Fibroblast of the aortic adventitia (primary cell): ENCODE measurements at places on chromosomes 1 and 21. TPM values are rescaled to one million over a fixed set of nuclear protein-coding genes. Genes with fewer than 3 reads are reported as not detected.

DNA sequence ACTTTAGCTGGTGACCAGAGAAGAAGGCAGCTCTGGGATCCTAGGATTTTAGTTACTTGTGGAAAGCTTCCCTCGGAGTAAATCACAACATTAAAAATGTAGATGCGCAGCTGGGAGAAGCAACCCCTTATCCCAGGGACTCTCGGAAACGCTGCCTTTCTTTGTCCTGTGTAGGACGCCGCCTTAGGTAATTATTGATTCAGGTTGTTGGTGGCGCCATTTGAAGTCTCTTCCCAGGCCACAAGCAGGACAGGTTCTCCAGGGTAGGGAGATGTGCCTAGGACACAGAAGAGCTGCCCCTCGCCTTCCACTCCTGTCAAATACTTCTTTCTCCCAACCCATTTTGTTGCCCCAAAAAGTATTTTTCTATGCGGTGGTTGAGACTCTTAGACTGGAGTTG, 10.3 kb downstream of the SLC37A1 start:
- DNase-seq, result no peak

GRCh38 chr1:44437107-44437716, 32.2 kb downstream of the RNF220 start:
- no peak for DNase-seq

- DNase-seq, result peak; percentile 57
These were observed 54.3 kb upstream of the IKBKE start for GRCh38 chr1:206415942-206416341.

GRCh38 chr1:211975152-211975941, 60.0 kb downstream of the INTS7 start:
- peak; percentile 56 for DNase-seq

GRCh38 chr1:182484067-182484466, 34.1 kb downstream of the RGSL1 start:
- no peak for DNase-seq

- no peak for DNase-seq
These were observed 58.4 kb upstream of the EFHD2 start for GRCh38 chr1:15351310-15351709.

CHI3L2 gene
- 6.2 and 10.5 TPM in 2 replicates for total RNA-seq

DNA sequence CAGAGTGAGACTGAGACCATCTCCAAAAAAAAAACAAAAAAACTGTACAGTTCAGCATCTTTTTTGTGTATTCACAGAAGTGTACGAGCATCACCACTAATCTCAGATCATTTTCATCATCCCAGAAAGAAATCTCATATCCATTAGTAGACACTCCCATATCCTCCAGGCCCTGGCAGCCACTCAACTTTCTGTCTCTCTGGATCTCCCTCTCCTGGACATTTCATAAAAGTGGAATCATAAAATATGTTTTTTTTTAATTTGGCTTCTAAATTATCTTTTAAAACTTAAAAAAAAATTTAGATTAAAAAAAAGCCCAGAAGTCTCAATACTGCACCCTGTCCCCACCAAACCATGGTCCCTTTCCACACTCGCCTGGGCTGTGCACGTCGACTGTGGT, 22.1 kb downstream of the RIPPLY3 start:
- DNase-seq, result peak; percentile 10

DNA sequence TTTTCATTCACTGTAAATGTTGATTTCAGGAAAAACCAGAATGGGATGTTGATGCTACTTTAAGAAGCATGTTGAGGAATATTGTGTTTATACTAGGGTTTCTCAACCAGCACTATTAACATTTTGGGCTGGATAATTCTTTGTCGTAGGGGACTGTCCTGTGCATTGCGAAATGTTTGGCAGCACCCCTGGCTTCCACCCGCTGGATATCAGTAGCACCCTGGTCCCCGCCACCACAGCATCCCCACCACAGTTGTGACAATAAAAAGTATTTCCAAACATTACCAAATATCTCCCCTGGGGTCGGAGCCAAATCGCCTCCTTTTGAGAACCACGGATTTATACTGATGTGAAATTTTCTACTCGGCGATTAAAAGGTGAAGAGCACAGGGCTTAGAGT, 41.9 kb downstream of the BTG3 start:
- DNase-seq, result no peak

GRCh38 chr1:164880644-164881043, 321.7 kb downstream of the PBX1 start:
- DNase-seq, result no peak

GRCh38 chr1:83086346-83086745, 912.6 kb downstream of the TTLL7 start:
- no peak for DNase-seq

GRCh38 chr1:21605964-21606705, 63.0 kb downstream of the RAP1GAP start:
- no peak for DNase-seq

DNA sequence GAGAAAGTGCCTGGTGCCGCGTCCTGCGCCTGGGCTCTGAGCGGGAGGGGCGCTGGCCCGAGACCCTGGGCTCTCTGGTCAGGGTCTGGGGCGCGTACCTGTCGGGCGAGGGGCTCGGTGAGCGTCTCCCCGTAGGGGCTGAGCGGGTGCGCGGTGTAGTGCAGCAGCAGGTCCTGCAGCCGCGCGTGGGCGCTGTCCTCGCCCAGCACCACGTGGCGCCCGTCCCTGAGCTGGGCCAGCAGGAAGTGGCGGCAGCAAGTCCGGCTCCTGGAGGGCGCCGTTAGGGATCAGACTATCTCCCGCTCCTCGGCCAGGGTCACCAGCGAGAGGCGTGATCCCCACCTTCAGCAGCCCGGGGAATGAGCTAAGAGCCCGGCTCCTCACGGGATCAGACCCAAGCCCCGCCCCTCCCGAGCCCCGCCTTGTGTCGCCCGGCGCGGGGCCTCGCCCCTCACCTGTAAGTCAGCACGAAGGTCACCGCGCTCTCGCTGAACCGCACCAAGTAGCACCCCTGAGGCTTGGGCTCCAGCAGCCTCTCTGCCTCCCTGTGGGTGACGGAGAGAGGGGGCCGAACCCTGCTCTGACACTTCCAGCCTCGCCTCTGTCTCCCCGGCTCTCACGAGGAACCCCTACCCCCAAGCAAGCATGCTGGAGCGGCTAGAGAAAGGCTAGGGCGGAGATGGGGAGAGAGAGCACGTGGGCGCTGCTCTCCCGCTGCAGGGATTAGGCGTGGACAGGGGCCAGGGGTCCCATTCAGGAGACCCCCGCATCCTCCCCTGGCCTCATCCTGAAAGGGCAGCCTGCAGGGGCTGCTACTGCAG, 2.7 kb downstream of the SH2D2A start:
- no peak for DNase-seq

ADGRL2 gene
- 52.1 and 104 TPM in 2 replicates for total RNA-seq

FAM72A gene
- total RNA-seq, result 2.9 and 4.8 TPM in 2 replicates

- DNase-seq, result no peak
These were observed 120.3 kb upstream of the C8B start for GRCh38 chr1:57086154-57086553.

DNA sequence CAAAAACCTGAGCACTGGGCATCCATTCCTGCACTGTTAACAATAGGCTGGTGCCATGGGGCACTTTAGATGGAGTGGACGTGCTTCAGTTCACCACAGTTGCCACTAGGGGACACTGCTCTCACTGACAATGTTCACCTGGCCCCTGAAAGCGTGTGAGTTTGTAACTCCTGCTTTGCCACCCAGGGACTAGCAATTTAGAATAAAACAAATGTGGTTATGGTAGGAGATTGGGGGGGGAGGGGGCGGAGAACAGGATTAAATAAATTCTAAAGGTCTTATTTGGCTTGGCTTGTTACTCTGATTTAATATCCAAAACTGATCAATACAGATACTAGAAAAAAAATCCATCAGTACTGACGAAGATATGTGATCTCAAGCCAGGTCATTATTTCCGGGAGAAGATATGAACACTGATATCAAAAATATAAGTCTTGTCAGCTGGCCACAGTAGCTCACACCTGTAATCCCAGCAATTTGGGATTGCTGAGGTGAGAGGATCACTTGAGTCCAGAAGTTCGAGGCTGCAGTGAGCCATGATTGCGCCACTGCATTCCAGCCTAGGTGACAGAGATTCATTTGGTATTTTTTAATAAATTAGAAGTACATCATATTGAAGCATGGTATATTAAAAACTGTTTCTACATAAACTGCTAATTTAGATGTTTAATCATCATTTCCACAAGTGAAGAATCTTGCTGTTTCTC, 23.2 kb downstream of the INTS7 start:
- DNase-seq, result peak; percentile 79

DNA sequence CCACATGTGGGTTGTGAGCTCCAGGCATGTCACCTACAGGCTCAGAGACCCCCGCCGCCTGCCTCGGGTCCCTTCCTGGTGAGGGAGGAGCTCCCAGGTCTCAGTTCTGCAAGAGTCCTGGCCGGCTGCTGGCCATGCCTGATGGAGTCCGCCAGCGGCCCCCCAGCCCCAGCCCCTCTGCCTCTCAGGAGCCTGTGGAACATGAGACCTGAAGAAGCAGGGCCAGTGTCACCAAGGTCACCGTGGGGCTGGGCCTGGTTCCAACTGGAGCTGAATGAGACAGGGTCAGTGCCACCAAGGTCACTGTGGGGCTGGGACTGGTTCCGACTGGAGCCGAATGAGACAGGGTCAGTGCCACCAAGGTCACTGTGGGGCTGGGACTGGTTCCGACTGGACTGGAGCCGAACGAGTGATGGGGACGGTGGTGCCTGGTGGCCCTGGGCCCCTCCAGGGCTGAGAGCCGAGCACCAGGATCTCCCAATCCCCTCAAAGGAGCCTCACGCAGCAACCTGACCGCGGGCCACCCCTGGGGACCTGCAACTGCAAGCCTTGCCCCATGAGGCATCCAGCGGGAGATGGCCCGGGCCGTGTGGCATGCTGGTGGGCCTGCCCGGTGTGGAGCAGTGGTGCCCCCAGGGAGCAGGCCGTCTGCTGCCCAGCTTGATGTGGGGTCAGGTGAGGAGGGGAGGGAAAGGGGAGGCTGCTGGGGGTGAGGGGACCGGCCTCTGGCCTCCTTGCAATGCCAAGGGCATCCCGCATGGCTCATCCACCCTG, 14.5 kb upstream of the PTTG1IP start:
- no peak for DNase-seq

NBPF10 gene
- 1.1 and 3.7 TPM in 2 replicates for total RNA-seq

BARHL2 gene
- total RNA-seq, result not detected in 2 replicates

CFAP45 gene
- 0.27 and 1.4 TPM in 2 replicates for total RNA-seq

DNA sequence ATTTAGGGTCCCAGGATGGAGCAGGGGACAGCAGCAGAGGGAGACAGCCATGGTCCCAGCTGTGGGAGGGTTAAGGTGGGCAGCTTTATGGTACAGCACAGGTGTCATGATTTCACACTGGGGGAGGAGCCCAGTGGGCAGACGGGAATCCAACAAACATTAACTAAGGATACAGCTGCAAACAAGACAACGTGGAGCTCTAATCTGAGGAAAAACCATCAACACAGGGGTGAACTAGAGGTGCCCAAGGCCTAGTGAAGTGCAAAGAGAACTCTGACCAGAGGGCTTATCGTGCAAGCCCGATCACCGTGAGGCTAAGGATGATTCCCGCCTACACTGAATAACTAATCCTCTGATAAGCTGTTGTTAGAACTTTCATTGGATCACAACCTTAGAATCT, 18.7 kb downstream of the ECE1 start:
- DNase-seq, result no peak

IGSF3 gene
- total RNA-seq, result 0.27 TPM in 1 of 2 replicates, not detected in the other

SUSD4 gene
- total RNA-seq, result 0.18 and 1.9 TPM in 2 replicates

GRCh38 chr1:203199481-203199815, 12.9 kb upstream of the CHI3L1 start:
- no peak for DNase-seq

GRCh38 chr1:113123737-113124136, 50.7 kb downstream of the LRIG2 start:
- DNase-seq, result peak; percentile 44

GRCh38 chr1:92476071-92476631, 10.6 kb downstream of the GFI1 start:
- DNase-seq, result no peak

ANKRD65 gene
- total RNA-seq, result 1.7 and 2.4 TPM in 2 replicates

GRCh38 chr1:32622806-32623681, 27.3 kb downstream of the ZBTB8OS start:
- DNase-seq, result no peak
